ENCODE measurements at places on chromosomes 2 and 18.

DNA sequence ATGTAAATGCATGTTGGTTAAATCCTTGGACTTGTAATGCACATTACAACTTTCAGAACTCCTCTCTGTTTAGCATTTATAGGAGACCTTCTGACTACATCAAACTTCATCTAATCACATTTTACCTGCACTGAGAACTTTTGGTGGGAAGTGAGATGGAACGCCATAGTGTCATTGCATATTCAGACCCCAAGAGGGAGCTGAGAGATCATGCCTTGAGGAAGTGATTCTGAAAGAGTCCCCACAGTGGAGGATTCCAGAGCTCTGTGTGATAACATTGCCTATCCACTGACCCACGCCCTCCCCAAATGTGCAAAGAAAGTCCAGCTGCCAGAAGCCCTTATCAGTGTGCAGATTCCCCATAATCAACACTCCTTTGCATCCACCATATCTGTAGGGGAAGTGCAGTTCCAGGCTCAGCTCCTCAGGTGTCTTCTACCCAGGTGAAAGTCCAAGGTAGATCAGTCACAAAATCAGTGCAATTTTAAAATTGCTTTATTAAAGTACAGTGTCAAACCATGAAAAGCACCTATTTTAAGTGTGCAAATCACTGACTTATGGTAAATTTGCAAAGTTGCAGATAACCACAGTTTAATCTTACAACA is 212.4 kb downstream of the RPIA start:
- DNase-seq, result no peak

DNA sequence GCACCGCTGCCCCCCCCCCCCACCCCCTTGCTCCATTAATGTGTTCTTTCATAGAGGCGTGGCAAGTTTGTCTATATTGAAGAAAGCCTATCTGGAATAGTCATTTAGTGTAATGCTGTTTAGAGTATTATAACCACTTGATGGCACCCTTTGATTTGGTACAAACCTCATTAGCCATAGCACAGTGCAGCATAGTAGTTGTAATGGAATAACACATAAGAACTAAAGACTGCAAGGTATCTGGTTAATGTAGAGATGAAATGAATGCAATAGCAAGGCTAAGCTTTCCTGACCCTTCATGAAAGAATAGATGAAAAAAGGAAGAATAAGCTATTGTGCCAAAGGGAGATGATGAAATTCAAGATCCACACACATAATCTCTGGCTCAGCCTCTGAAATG is 81.9 kb downstream of the EHBP1 start:
- DNase-seq, result no peak

GRCh38 chr18:3526421-3527354 is 76.7 kb downstream of the TGIF1 start:
- DNase-seq, result no peak

DNA sequence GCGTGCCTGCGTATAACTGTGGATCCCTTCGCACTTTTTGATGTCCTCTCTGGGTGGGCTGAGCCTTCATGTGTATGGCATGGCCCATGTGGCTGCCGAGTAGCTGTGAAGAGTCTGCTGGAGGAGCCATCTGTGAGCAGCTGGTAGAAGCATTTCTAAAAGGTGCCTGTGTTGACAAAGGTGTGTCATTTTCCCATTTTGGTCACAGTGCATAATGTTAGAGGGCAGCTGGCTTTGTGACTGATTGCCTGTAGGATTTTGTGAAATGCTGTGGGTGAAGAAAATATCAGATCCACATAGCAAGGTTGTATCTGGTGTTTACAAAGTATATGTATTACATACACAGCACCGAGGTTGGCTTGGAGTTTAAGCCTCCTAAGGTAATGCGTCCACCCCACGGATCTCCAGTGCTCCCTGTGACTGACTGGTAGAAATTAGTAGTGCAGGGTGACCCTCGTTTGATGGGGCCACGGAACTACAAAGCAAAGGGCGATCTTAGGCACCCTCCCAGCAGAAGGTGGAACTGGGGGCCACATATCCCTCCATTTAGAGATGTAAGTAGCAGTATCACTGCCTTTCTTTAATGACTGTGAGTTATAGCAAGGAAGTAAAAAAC is 16.5 kb downstream of the GATA6 start:
- no peak for DNase-seq

DNA sequence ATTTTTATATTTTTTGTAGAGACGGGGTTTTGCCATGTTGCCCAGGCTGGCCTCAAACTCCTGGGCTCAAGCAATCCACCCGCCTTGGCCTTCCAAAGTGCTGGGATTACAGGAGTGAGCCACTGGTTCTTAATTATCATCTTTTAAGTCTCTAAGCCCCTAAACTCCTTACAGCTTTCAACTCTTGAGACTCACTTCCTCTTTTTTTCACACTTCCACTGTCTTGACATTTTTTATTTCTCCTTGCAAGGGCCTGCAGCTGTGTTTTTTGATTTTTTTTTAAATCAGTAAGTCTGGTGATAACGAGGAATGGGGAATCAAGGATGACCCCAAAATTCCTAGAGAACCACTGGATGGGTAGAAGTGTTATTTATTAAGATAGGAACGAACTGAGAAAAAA is 8.6 kb upstream of the ABCB11 start:
- no peak for DNase-seq

DNA sequence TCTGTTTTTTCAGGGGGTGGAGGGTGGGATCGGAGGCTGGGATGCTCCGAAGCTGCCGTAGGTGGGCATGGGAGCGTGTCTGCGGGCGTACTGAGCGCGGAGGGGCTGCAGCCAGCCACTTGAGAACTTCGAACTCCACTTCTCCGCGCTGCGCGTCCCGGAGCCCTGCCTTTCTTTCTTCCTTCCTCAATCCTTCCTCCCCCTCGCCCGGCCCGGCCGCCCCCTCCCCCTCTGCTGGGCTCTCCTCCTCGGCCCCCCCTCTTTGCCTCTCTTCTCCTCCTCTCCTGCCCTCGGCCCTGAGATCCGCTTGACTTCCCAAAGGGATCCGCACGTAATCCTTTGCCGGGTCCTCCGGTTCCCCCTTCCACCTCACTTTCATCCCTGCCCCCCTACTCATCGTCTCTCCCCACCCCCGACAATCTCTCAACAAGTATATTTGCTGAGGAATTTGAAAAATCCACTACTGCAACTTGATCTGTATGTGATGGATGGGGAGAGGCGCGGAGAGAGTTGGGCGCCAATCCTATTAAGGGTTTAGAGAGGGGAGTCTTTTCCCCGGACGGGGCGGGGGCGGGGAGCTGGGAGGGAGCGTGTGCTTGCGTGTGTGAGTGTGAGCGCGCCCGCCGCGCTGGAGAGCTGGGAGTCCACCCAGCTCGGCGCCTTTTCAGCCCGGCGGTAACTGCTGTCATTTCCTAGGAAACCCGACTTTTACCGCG is 1.1 kb downstream of the GLI2 start:
- DNase-seq, result no peak

DNA sequence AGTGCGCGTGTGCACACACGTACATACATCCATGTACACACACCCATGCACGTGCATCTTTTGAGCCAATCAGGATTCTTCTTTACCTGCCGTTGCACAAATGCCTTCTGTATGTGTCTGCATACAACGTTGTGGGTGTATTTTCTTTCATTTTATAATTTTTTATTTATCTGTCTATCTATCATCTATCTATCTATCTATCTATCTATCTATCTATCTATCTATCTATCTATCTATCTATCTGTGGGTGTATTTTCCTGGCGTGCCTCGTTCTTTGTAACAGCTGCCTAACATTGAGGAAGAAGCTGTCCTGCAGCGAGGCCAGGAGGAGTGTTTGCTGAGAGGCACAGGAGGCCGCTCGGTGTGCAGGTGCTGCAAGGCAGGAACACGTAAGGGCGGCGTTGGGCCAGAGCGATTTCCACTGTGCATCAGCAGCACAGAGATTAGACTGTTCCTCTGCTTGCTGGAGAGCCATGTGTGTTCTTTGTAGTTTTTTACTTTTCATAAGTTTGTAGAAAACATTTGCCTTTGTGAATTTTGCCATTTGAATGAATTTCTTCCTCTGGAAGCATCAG is 84.4 kb downstream of the DGKD start:
- no peak for DNase-seq

DNA sequence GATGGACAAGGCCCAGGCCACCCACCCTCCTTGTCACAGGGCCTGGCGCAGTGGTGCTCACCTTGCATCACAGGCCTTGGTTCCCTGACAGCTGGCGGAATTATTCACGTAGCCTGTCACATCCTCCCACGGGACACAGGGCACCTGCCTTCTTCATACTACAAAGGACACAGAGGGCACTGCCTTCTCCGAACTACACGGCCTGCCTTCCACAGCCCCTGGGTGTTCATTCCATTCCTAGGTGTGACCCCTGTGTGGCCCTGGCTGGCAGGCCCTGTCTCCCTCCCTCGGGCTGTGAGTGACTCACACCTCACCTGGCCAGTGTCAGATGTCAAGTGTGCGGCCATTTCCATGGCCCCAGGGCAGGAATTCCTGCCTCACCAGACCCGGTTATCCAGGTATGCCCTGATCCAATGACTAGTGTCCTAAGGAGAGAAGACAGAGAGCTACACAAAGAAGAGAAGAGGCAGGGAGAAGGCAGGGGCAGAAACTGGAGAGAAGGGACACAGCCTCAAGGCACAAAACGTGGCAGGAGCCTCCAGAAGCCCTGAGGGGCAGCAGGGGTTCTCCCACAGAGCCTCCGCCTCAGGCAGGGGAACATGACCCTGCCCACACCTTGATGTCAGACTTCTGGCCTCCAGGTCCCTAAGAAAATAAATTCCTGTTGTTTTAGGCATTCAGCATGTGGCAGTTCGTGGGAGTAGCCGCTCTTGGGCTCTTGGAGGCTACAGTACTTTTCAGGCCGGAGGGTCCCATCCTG is 43.4 kb downstream of the MBP start:
- DNase-seq, result no peak

- no peak for DNase-seq
These were observed 35.0 kb upstream of the AGAP1 start for GRCh38 chr2:235458839-235459273.

- no peak for DNase-seq
These were observed 59.0 kb downstream of the MOGAT1 start for GRCh38 chr2:222730366-222730999.

DNA sequence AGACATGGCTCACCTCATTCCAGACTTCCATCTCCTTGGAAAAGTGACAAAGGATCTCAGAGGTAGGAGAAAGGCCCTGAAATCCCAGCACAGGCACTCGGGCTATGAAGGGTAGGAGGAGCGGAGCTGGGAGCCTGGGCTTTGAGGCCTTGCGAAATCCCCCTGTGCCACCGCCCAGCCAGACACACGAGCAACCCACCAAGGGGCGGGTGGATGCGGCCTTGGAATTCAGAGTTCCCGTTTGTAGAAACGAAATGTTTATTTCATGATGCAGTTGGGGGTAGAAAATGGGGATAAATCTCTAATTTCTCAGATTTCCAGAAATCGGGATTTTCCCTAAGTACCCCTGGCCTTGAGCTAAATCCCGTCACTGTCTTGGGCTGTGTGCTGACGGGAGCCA is 177.1 kb upstream of the HDAC4 start:
- no peak for DNase-seq

GRCh38 chr2:159168707-159169106 is 117.8 kb downstream of the WDSUB1 start:
- DNase-seq, result no peak

- DNase-seq, result no peak
These were observed 76.9 kb downstream of the AOX1 start for GRCh38 chr2:200662727-200663126.

GRCh38 chr2:158756331-158756730 is 38.8 kb upstream of the DAPL1 start:
- no peak for DNase-seq

DNA sequence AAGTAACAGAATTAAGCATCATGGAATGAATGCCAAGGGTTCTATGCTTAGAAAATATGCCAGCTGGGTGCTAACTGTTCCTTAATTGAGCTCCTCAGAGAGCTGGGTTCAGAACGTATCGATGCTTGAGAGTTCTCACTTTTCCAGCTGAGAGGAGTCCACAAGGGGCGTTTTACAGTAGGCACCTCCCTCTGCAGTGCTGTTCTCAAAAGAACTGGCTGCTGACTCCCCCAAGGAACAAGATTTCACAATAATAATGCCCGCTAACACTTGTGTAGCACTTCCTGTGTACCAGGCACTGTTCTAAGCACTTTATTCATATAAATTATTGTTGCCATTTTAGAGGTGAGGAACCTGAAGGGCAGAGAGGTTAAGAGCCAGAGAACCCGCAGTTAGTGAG is 18.1 kb upstream of the TMEM237 start:
- DNase-seq, result no peak

GRCh38 chr2:240397924-240398645 is 37.4 kb upstream of the GPC1 start:
- DNase-seq, result no peak

DNA sequence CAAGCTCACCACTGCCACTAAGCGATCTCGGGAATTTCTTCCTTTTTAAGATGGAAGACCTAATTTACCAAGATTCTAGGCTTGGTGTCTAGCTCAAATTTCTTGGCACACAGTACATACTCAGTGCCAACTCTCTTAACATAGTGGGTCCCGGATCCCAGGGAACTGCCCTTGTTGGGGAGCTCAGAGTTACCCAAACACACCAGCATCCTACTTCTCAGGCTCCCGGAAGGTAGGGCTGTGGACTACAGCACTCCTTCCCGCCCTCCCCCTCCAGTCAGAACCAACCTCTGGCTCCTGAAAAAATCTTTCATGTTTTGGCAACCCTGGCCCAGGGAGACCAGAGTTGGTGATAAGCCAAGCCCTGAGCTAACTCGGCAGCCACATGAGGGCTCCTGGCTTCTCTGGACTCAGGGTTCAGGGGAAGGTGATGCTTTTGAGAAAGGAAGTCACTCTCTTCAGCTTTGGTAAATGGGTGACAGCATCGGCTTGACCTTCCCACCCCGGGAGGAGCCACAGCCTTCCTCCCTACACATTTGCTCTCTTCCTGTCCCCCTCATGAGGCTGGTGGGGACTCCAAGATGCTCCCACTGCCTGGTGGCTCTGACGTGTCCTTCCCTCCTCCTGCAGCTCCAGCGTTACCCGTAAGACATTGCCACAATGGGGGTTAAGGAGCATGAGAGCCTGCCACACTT is 8.8 kb downstream of the ODC1 start:
- no peak for DNase-seq

DNA sequence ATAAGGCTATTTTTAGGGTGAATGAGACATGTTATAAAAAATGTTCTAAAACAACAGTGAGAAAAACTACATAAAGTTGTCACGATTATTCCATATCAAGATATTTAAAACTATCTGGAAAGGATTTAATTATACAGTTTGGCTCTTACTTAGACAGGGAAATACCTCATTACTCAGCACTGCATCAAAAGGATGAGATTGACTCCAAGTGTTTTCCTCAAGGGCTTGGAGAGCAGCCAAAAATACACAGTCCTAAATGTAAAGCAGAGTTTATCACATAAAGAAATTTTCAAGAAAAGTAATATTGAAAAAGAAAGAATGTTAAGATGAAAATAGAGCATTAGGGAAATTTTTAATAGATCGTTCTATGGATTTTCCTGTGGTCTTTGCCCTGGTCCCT is 285.5 kb upstream of the NETO1 start:
- no peak for DNase-seq

DNA sequence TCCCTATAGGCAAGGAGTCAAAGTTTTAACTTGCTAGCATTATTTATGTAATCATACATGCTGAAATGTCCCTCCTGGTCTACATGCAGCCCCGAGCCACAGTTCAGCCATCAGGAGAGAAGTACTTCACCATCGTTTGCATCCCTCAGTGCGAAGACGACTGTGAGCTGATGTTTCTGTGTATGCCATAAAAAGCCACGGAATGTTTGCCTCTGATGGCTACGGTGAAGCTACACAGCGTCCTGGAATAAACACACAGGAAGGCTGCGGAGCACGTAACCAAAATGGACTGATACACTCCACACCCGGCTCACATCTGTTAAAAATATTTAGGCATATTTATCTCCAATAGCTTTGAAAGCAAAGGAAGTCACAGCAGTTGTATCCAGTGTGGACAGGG is 4.3 kb upstream of the SALL3 start:
- no peak for DNase-seq

- DNase-seq, result no peak
These were observed 52.1 kb upstream of the ITGA6 start for GRCh38 chr2:172375251-172375650.
